GM12891 (cell line): ENCODE measurements at places on chromosomes 7 and 10.

- no peak for DNase-seq
These were observed 21.1 kb downstream of the PLAU start for GRCh38 chr10:73931767-73932619.

DNA sequence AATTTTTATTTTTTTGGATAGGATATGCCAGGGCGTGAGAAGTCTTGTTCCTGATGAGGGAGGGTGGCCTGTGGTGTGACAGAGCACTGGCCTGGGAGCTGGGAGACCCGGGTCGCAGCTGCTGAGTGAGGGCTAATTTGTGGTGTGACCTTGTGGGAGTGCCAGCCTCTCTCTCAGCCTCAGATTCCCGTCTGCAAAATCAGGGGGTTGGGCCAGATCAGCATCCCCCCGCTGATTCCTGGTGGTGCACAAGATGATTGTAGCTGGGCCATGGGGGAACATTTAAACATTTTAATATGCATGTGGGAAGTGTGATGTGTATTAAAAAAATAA lies 14.9 kb downstream of the TSPAN15 start:
- DNase-seq = no peak

GRCh38 chr10:102485093-102485784 lies 17.3 kb downstream of the ACTR1A start:
- no peak for DNase-seq

DNA sequence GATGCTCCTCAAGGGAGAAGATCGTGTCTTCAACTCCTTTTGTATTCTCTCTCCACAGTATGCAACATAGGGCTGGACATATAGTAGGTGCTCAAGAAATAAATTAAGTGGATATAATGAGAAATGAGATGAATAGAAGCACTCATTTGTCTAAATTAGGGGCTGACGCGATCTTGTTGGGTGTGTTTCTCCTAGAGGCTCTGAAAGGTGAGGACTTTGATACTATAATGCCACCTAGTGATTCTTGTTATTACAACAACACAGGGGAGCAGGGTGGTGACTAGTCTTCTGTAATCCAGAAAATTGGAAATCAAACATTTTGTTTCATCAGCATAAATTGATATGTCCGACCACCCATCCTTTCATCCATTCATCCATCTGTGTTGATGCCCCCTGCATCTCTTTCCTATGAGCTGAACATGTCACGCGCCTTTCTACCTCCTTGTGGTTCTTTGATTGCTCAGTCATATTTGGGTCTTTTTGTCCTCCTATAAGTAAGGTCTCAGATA lies 3.5 kb upstream of the CFAP58 start:
- DNase-seq = no peak

GRCh38 chr10:49384268-49384953 lies 11.5 kb downstream of the DRGX start:
- no peak for DNase-seq

DNA sequence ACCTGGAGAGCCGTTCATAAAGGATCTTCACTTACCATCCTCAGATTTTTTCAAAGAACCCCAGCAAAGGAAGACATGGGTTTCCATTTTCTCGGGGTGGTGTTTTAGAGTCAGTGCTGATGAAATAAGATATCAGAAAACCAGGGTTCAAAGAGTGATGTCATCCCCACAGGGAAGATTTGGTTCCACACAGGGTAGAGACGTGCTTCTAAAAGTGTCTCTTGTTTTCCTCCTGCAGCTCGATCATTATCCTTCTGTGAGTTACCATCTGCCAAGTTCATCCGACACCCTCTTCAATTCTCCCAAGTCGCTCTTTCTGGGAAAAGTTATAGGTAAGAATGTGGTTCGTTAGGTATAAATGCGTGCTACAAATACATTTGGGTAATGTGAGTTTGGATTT lies 323.8 kb upstream of the C7orf33 start:
- DNase-seq = no peak

DNA sequence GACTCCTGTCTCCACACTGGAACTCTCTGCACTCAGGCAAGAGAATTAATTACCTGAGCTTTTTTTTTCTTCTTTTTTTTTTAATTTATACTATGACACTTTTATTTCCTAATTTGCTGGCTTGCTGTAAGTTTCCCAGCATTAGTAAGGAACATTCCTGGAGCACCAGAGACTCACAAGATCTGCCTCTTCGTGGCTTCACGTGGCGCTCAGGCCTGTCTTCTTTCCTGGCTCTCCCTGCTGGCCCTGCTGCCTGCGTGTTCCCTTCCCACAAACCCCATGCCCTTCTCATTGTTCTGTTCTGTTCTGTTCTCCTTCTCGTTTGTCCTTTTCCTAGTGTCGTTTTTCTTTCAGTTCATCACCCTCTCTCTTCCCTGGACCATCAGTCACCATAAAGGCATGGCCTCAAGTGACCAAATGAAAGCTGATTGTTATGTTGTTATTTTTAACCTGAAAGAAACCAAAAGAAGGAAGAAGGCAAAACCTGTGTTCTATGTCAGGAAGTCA lies 591.6 kb upstream of the PFKP start:
- DNase-seq = no peak

DNA sequence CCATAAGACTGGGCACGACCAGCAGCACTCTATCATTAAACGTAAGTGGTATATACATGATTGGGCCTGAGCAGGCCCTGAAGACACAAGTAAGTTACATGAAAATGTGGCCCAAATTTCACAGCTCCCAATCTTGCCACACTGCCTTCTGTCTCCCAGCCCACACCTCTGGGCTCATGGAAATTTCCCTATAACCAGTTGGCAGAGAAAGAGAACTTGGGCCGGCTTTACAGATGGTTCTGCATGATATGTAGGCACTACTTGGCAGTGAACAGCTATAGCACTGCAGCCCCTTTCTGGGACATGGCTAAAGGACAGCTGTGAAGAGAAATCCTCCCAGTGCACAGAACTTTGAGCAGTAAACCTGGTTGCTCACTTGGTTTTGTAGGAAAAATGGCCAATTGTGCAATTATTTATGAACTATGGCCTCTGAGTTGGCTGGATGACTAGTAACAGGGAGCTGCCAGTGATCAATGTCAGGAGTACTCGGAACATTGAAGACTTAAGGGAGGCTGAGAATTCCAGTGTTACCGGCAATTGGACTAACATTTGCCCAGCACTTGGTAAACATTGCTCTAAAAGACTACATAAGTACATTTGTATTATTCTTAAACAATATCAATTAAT lies 1006.6 kb upstream of the LRRN3 start:
- no peak for DNase-seq

- DNase-seq = peak; percentile 99
These were observed 25.1 kb upstream of the ZRANB1 start for GRCh38 chr10:124916585-124917427.

GRCh38 chr10:42630537-42631134 lies 7.7 kb downstream of the ZNF33B start:
- no peak for DNase-seq

DNA sequence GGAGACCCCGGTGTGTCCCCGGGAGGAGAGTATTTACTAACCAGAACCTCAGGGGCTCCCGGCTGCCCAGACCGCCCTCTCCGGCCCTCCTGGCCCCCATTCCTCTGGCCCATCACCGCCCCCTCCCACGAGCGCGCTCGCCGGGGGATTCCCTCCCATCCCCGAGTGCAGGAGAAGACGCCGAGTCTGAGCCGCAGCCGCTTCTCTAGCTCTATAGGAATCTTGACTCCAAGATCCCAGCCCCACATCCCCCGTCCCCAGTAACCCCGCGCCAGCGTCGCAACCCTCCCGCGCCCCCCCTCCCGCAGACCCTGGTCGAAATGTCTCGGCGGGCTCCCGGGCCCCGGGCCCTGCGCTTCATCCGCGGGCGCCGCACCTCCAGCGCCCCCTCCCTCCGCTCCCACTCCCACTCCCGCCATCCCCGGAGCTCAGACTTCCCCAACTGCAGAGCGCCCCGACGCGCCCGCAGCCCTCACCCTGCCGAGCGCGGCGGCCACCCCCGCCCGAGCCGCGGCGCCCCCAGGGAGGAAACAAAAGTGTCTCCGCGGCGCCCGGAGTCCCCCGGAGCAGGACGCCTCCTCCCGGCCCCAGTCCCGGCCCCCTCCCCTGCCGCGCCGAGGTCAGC lies 541 bp downstream of the ELMO1 start:
- DNase-seq = peak; percentile 36

DNA sequence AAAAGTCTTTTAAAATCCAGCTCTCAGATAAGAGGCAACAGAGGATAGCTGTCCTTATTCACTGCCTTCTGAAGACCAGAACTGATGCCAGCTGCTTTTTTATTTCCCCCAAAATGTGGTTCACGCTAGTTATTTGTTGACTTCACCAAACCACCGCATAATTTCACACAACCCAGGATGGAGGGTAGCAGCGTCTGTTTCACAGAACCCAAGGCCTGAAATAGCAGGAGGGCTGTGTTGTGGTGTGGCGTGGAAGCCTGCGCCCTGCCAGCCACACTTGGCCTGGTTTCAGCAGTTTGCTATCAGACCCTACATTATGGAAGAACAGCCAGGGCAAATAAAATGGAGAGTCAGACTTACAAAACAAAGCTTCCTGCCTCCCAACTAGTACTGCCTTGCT lies 155.4 kb downstream of the DYNC1I1 start:
- DNase-seq = no peak

DNA sequence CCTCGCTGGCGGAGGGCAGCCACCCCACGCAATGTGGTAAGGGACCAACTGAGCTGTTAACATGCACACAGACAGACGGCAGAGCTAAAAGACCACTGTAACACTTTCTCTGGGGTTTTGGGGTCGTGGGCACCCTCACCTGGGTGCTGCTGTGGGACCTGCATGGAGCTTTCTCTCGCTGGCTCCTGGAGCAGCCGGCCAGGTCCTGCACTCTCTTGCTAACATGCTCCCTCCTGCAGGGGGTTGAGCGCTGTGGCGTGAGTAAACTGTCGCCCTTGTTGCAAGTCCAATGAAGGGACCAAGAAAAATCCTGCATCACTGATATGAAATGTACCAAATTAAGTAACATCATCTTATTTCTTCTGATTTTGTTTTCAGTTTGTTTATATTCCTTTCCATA lies 92.0 kb downstream of the ADK start:
- DNase-seq = no peak

DNA sequence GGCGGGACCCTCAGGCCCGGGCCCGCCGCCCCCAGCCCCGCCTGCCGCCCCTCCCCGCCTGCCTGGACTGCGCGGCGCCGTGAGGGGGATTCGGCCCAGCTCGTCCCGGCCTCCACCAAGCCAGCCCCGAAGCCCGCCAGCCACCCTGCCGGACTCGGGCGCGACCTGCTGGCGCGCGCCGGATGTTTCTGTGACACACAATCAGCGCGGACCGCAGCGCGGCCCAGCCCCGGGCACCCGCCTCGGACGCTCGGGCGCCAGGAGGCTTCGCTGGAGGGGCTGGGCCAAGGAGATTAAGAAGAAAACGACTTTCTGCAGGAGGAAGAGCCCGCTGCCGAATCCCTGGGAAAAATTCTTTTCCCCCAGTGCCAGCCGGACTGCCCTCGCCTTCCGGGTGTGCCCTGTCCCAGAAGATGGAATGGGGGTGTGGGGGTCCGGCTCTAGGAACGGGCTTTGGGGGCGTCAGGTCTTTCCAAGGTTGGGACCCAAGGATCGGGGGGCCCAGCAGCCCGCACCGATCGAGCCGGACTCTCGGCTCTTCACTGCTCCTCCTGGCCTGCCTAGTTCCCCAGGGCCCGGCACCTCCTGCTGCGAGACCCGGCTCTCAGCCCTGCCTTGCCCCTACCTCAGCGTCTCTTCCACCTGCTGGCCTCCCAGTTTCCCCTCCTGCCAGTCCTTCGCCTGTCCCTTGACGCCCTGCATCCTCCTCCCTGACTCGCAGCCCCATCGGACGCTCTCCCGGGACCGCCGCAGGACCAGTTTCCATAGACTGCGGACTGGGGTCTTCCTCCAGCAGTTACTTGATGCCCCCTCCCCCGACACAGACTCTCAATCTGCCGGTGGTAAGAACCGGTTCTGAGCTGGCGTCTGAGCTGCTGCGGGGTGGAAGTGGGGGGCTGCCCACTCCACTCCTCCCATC lies 82.7 kb downstream of the PAX2 start:
- peak; percentile 63 for DNase-seq

- DNase-seq = no peak
These were observed 401 bp downstream of the LRRC27 start for GRCh38 chr10:132332433-132332754.

- no peak for DNase-seq
These were observed 679.3 kb upstream of the IGFBP3 start for GRCh38 chr7:46600340-46600739.

- no peak for DNase-seq
These were observed 215.8 kb downstream of the MLLT10 start for GRCh38 chr10:21749788-21750187.

DNA sequence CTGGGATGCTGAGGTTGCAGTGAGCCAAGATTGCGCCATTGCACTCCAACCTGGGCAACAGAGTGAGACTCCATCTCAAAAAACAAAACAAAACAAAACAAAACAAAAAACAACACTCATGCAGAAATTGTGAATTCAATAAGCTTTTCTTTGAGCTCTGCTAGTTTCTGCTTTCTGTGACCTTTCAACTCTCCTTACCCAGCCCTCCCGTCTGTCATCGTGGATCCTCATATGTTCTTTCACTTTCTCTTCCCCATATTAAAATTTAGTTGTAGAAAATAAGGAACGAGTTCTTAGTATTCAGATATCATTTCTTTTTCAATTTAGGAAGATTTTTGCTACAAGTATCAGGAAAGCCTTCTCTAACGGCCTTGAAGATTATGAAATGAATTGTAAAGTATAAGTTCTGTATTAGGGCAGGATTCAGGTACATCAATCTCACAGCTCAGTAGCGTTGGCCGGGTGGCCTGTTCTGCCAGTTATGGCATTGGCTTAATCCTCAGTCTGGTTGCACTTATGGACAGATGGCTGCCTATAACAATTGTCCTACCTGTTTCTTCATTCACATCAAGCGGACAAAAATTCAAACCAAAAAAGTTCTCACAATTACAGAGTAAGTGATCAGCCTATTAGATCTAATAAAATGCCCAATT lies 1167.0 kb downstream of the SORCS3 start:
- DNase-seq = no peak

DNA sequence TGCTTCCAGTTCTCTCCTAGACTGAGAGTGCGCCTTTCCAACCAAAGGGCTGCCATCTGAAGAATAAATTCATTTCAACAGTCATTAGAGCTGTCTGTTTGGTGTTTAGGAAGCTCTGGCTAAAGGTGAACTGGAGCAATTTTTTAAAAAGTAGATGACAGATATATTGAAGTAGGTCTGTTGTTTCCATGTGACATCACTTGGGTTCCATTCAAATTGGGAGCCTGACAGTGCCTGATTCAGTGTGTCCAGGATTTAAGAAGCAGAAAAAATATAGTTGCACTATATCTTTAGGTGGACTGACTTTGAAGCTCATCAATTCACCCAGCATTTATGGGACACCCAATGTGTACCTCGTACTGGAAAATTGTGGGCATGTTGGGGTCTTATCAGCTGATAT lies 367.7 kb downstream of the BBS9 start:
- no peak for DNase-seq

DNA sequence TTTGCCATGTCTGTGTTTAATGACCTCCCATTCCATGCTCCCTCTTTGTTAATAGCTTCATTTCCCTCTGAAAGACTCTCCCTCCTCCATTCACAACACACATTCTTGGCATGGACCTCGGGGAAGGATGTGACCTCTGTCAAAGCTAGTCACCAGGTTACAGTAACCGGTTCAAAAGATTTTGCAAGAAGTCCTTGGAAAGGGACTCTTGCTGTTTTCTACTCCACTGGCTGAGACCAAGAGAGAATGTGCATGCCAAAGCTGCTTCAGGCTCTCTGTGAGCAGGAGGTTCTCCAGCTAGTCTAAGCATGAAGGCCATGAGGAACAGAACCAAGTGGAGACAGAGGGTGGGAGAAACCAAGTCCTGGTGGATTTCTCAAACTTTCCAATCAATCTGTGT lies 732.6 kb downstream of the CCSER2 start:
- no peak for DNase-seq
